ENCODE measurements at places on chromosomes 6 and 20. TPM values are rescaled to one million over a fixed set of nuclear protein-coding genes. Genes with fewer than 3 reads are reported as not detected.

DNA sequence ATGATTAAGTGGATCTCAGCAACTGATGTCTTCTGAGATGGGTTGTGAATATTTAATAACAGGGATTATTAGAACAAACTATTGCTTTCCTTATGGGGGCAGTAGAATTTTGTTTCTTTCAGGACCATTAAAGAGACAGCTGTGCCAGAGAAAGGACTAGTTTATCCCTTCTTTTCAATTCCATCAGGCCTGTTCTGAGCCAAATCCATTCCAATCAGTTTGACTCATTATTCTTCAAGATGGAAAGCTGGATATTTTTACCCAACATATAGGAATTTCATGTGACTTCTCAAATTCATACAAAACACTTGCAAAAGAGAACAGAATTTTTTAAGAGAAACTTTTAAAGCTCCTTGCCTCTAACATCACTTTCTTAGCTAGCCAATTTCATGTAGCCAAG lies 722.0 kb upstream of the FLRT3 start:
- H3K36me3 ChIP-seq: no peaks in the 10 kb centered on the region
- H3K27me3 ChIP-seq: no peaks in the 10 kb centered on the region
- no peak overlapping the region for H3K4me3 ChIP-seq
- peaks cover 25% of the 10 kb centered on the region for H3K4me1 ChIP-seq

DNA sequence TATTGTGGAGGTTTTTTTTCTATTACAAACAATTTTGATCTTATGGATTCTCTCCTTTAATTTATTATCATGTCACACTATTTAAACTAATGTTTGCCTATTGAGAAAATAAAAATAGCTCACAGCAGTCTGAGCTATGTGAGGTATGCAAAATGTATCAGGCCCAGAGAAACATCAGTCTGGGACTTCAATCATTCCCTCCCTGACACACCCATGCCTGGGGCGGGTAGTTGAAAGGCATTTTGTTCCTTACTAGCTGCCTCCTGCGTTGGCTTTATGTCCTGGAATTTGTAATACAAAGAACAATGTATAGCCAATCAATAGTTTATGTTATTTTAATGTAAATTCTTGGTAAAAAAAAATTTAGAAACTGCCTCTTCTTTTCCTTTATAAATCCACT lies 403.3 kb downstream of the EPM2A start:
- no peaks in the 10 kb centered on the region for H3K27me3 ChIP-seq
- H3K4me3 ChIP-seq: no peak overlapping the region
- H3K4me1 ChIP-seq: peaks cover 10% of the 10 kb centered on the region
- DNase-seq: peak; percentile 79
- H3K36me3 ChIP-seq: no peaks in the 10 kb centered on the region

DNA sequence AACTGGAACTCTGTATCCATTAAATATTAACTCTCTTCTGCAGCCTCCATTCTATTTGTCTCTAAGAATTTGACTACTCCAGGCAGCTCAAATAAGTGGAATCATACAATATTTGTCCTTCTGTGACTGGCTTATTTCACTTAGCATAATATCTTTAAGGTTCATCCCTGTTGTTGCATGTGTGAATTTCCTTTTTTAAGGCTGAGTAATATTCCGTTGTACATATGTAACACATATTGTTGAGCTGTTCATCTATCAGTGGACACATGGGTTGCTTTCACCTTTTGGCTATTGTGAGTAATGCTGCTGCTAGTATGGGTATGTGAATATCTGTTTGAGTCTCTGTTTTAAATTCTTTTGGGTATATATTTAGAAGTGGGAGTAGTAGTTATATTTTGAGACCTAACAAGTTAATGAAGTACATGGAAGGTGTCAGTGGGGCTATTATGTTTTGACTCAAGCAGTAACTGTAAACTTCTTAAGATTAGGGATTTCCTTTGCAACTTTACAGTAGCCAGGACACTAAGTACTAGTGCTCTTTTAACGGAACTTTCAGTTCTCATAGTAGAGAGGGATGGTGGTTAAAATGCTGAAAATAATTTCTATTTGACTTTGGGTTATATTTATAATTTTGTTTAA lies 29.7 kb upstream of the TMEM217 start:
- no peaks in the 10 kb centered on the region for H3K4me1 ChIP-seq
- H3K27ac ChIP-seq: no peak overlapping the region
- H3K4me3 ChIP-seq: no peak overlapping the region
- no peak for DNase-seq
- H3K27me3 ChIP-seq: no peaks in the 10 kb centered on the region

DNA sequence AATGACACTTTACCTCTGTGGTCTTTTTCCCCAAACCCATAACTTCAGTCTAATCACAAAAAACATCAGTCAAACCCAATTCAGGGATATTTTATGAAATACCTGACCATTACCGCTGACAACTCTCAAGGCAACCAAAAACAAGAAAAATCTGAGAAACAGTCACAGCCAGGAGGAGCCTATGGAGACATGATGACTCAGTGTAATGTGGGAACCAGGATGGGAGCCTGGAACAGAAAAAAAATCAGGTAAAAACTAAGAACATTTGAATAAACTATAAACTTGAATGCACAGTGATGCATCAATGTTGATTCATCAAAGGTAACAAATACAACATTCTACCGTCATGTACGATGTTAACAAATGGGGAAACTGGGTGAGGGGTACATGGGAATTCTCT lies 84.1 kb upstream of the TSHZ2 start:
- H3K27ac ChIP-seq: no peak overlapping the region
- DNase-seq: no peak
- no peak overlapping the region for H3K4me3 ChIP-seq
- H3K27me3 ChIP-seq: no peaks in the 10 kb centered on the region
- no peaks in the 10 kb centered on the region for H3K36me3 ChIP-seq
- H3K4me1 ChIP-seq: no peaks in the 10 kb centered on the region

DNA sequence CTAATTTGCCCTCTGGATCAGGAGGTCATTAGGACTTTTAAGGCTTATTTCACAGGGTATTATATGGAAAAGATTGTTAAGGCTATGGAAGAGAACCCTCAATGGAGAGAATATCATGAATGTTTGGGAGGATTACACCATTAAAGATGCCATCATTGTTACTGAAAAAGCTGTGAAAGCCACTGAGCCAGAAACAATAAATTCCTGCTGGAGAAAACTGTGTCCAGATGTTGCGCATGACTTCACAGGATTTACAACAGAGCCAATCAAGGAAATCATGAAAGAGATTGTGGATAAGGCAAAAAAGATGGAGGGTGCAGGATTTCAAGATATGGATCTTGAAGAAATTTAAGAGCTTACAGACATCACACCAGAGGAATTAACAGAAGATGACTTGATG lies 798.3 kb upstream of the SLC35B3 start:
- peak overlapping the region; percentile 9 for H3K27ac ChIP-seq

DNA sequence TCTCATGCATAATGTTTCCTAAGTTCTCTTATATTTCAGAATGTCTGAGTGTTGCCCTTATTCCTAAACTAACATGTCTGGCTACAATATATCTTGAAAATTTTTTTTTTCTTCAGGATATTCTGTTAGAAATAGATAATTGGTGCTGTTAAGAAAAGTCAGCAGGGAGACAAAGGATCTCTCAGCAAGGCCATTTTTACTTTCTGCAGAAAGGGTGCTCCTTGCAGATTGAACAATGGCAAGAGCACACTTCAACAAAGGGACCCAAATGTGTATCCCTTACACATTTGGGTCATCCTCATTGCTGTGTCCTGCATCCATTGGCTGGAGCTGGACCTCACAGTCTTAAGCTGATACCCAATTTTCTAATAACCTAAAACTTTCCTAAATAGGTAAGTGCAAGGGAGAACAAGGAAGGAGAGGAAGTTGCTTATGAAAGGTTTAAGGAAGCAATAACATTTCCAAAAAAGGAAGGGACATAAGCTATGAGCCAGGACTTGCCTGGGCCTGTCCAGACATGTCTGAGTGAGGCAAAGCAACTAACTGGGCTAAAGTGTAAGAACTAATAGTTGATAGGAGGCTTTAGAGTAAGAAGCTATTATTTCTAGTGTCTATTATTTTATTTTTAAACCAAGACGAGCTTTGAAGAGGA lies 429.6 kb downstream of the BCKDHB start:
- H3K4me1 ChIP-seq: no peaks in the 10 kb centered on the region
- no peak overlapping the region for H3K27ac ChIP-seq
- no peaks in the 10 kb centered on the region for H3K36me3 ChIP-seq
- H3K4me3 ChIP-seq: no peak overlapping the region
- no peak for DNase-seq
- H3K27me3 ChIP-seq: no peaks in the 10 kb centered on the region

DNA sequence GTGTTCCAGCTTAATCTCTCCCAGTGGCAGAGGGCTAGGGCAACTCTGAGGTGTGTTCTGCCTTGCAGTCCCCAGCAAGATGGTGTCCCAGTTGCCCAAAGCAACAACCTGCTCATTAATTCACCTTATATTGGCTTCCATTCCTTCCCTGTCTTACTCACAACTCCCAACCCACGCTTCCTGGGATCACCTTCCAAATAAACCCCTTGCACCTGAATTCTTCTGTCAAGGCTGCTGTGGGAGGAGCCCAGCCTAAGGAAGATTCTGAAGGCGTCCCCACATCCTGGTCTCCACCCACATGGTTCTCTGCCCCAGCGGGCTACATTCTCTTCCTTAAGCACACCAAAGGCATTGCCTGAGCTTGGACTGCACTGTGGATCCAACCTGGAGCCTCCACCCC lies 116.6 kb upstream of the MAFB start:
- H3K36me3 ChIP-seq: no peaks in the 10 kb centered on the region
- peaks cover 12% of the 10 kb centered on the region for H3K27me3 ChIP-seq
- H3K4me3 ChIP-seq: no peak overlapping the region
- no peaks in the 10 kb centered on the region for H3K4me1 ChIP-seq
- H3K27ac ChIP-seq: no peak overlapping the region

The KCNQ2 gene
- total RNA-seq: 0.25 TPM

The STMND1 gene
- not detected for total RNA-seq

The LIN28B gene
- total RNA-seq: 7.9 TPM

The HDGFL1 gene
- not detected for total RNA-seq

The CLVS2 gene
- not detected for total RNA-seq

The FRS3 gene
- 4.3 TPM for total RNA-seq

All from Caco-2 (cell line).